ENCODE measurements at places on chromosomes 1 and 21. TPM values are rescaled to one million over a fixed set of nuclear protein-coding genes. Genes with fewer than 3 reads are reported as not detected.

Gene VSIG8
- total RNA-seq, result not detected

Gene ANKRD65
- 0.47 TPM for total RNA-seq

Gene SSX2IP
- 3.0 TPM for total RNA-seq

Gene WNT9A
- total RNA-seq, result 0.20 TPM

Gene TDRD5
- total RNA-seq, result 0.05 TPM

Gene EMC1
- total RNA-seq, result 72.8 TPM

Gene KCNK2
- not detected for total RNA-seq

Gene AIRE
- total RNA-seq, result not detected

Gene CFH
- total RNA-seq, result 3.2 TPM

Gene CFAP107
- not detected for total RNA-seq

Gene TAS1R1
- 0.10 TPM for total RNA-seq

Gene DNAJC11
- total RNA-seq, result 29.8 TPM

Data from mammary microvascular endothelial cell (primary cell).